Activated CD4-positive, alpha-beta memory T cell treated with anti-CD3 and anti-CD28 coated beads, Interleukin-2, amount 10 ng/mL, durations not matched to agents 7 days and 5 days (primary cell): ENCODE measurements at places on chromosomes 16 and 17.
A peak's percentile ranks its signal among the peaks of the same experiment; 100 is the strongest.

DNA sequence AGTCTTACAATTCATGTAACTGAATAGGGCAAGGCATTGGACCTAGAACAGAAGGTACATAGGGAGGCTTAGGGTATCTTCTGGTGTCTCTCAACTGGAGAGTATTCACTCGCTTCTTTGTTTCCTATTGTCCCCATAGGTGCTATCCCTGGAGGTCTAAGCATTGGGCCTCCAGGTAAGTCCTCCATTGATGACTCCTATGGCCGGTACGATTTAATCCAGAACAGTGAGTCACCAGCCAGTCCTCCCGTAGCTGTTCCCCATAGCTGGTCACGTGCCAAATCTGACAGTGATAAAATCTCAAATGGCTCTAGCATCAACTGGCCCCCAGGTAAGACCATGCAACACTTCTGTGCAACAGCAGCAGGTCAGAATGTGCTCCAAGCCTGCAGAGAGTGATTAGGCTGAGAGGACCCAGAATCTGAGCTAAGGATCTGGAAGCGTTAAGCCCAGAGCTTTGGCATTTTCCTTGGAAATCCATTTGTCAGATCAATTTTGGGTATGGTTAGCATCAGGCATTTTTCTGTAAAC lies 35.7 kb downstream of the TMC6 start:
- H3K27ac ChIP-seq, result no peak overlapping the region
- peaks cover 51% of the 10 kb centered on the region for H3K36me3 ChIP-seq
- no peak overlapping the region for H3K4me3 ChIP-seq
- H3K4me1 ChIP-seq, result no peaks in the 10 kb centered on the region
- no peak for DNase-seq

DNA sequence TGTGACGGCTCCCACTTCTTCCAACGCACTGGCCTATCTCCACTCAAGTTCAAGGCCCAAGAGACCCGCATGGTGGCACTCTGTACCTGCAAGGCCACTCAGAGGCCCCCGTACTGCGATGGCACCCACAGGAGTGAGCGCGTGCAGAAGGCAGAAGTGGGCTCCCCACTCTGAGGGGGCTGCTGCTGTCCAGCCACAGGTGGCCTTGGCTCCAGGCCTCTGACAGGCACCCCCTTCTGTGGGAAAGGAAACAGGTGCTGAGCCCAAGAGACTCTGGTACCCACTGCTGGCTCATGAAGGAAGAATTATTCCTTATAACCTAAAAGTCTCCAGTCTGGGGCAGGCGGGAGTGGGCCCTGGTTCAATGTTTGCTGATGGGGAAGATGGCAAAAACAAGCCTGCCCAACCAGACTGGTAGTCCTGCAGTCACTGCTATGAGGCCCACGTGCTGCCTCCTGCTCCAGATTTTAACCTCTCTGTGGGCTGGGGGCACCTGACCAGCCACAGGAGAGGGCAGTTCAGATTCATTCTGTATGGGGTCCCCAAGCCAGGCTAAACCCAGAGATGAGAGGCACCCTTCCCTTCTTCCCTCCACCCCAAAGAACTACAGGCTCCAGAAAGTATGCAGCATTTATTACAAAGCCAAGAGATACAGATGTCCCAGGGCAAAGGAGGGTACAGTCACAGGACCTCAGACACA lies 3.3 kb downstream of the CISD3 start:
- H3K36me3 ChIP-seq, result peaks cover 24% of the 10 kb centered on the region
- no peaks in the 10 kb centered on the region for H3K27me3 ChIP-seq
- peaks cover 55% of the 10 kb centered on the region for H3K4me1 ChIP-seq
- peak overlapping the region; percentile 11 for H3K4me3 ChIP-seq
- peak overlapping the region; percentile 63 for H3K27ac ChIP-seq

- H3K27ac ChIP-seq, result no peak overlapping the region
- peaks cover 2% of the 10 kb centered on the region for H3K27me3 ChIP-seq
- no peak overlapping the region for H3K4me3 ChIP-seq
Observed at GRCh38 chr17:78644224-78644623, 67.0 kb upstream of the DNAH17 start.

DNA sequence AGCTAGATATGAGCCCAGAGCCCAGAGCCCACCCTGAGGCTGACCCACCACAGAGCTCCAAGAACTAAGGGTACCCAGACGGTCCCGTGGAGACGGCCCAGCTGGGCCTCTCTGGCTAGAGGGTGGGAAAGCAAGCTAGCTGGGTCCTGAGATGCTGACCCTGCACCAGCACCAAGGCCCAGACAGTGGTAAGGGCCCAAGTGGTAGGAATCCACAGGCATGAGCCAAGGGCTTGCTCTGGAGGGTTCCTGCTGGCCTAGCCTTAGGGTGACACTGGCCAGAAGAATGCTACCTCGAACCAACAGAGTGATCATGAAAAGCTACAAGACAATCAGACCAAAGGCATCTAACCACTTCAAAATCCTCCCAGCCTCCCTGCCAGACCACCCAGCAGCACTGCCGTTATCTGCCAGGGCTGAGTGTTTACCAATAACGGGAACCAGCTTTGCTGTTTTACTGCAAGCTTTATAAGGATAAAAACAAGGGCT lies 13.2 kb downstream of the HIC1 start:
- H3K27ac ChIP-seq, result peak overlapping the region; percentile 90
- H3K4me3 ChIP-seq, result no peak overlapping the region
- H3K27me3 ChIP-seq, result no peaks in the 10 kb centered on the region
- H3K4me1 ChIP-seq, result peaks cover 91% of the 10 kb centered on the region
- no peak for DNase-seq

DNA sequence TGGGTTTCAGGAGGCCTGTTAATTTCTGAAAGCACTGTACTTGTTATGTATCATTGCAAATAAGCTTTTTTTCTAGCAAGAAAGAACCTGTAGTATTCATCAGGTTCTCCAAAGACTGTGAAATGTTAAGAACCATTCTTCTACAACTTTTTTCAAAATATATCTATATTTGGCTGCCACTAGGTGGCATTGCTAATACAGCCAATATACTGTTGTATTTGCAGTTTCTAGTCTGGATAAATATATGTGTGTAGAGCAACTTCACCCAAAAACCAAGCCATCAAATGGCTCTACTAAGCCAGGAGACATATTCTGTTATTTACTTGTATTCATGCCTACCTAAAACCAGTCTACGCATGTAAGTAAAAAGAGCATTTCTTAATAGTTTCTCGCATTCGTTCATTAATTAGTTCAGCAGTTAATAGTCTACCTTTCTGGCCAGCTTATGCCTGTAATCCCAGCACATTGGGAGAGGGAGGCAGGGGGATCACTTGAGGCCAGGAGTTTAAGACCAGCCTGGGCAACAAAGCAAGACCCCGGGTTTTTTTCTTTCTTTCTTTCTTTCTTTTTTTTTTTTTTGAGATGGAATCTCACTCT lies 39.5 kb downstream of the VMP1 start:
- H3K36me3 ChIP-seq, result peaks cover 14% of the 10 kb centered on the region
- no peak overlapping the region for H3K27ac ChIP-seq
- no peaks in the 10 kb centered on the region for H3K27me3 ChIP-seq
- H3K4me3 ChIP-seq, result no peak overlapping the region
- no peak for DNase-seq
- peaks cover 26% of the 10 kb centered on the region for H3K4me1 ChIP-seq

- H3K36me3 ChIP-seq, result peaks cover 3% of the 10 kb centered on the region
- no peak for DNase-seq
- peaks cover 5% of the 10 kb centered on the region for H3K27me3 ChIP-seq
- H3K4me3 ChIP-seq, result no peak overlapping the region
- H3K27ac ChIP-seq, result peak overlapping the region; percentile 78
Observed at GRCh38 chr16:25065899-25066298, 45.6 kb upstream of the LCMT1 start.

- no peak for DNase-seq
- H3K27ac ChIP-seq, result no peak overlapping the region
- no peaks in the 10 kb centered on the region for H3K36me3 ChIP-seq
Observed at GRCh38 chr17:32746698-32747097, 130.2 kb downstream of the MYO1D start.

DNA sequence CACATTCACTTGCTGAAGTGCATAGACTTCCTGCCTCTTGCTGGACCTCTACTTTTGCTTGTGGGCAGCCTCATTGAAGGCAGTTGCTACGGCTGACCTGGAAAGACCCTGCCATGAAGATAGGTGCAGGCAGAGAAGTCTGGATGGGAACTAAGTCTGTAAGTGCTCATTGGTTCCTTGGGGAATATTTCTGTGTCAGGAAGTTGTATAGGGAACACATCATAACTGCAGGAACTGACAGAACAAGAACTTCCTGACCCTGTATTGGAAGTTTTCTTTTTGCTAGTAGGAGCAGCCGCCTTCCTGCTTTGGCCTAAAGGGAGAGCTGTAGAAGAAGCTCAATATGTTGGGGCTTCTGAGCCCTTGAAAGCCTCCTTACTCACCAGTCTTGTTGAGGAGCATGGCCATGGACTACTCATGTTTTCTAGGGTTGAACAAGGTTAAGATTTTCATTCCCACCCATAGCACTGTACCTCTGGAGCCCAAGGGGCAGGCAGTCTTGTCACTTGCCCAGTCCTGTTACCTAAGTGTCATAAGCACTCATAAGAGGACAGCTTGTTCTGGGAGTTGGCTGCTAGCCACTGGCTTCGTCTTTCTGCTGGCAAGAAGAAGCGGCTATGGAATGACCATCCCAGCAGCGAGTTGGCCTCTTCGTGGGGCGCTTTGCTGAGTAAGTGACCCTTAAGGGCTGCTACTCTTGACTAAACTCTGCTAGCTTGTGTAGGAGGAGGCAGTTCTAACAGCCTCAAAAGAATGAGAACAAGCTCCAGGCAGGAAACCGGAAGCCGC lies 7.2 kb downstream of the UBFD1 start:
- peaks cover 13% of the 10 kb centered on the region for H3K4me1 ChIP-seq
- H3K36me3 ChIP-seq, result peaks cover 55% of the 10 kb centered on the region
- H3K27me3 ChIP-seq, result no peaks in the 10 kb centered on the region
- no peak for DNase-seq
- no peak overlapping the region for H3K27ac ChIP-seq
- H3K4me3 ChIP-seq, result no peak overlapping the region

DNA sequence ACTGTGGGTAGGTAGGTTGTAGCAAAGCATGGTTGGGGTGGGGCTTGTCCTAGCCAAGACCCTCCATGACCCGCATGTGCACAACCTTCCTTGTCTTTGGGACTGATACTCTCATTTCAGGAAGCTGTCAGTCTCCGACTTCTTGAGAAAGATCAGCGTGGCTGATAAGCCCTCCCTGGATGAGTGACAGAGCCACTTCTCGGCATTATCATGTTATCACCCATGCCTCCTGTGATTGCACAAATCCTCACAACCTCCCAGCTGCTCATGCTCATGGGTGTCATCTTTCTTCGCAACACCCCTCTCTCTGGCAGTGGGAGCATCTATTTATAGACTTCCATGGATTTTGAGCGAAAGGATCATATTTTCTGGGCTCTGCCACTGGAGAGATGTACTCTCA lies 314.2 kb downstream of the FOXL1 start:
- no peaks in the 10 kb centered on the region for H3K4me1 ChIP-seq
- H3K27me3 ChIP-seq, result no peaks in the 10 kb centered on the region
- no peaks in the 10 kb centered on the region for H3K36me3 ChIP-seq
- DNase-seq, result no peak
- H3K27ac ChIP-seq, result no peak overlapping the region

GRCh38 chr17:79971651-79972050 lies 64.0 kb downstream of the TBC1D16 start:
- H3K36me3 ChIP-seq, result no peaks in the 10 kb centered on the region
- H3K4me3 ChIP-seq, result no peak overlapping the region
- no peak overlapping the region for H3K27ac ChIP-seq
- H3K4me1 ChIP-seq, result peaks cover 1% of the 10 kb centered on the region
- no peak for DNase-seq

- H3K27me3 ChIP-seq, result peaks cover 45% of the 10 kb centered on the region
- no peak overlapping the region for H3K27ac ChIP-seq
- no peak overlapping the region for H3K4me3 ChIP-seq
- H3K4me1 ChIP-seq, result peaks cover 22% of the 10 kb centered on the region
Observed at GRCh38 chr17:15256689-15257088, 8.4 kb downstream of the PMP22 start.

GRCh38 chr16:57734308-57734924 lies 1.2 kb upstream of the KATNB1 start:
- peaks cover 24% of the 10 kb centered on the region for H3K36me3 ChIP-seq
- DNase-seq, result no peak
- peaks cover 30% of the 10 kb centered on the region for H3K4me1 ChIP-seq
- H3K27me3 ChIP-seq, result no peaks in the 10 kb centered on the region

GRCh38 chr17:50640686-50641351 lies 6.1 kb downstream of the ABCC3 start:
- no peaks in the 10 kb centered on the region for H3K4me1 ChIP-seq
- H3K4me3 ChIP-seq, result no peak overlapping the region
- no peaks in the 10 kb centered on the region for H3K36me3 ChIP-seq
- DNase-seq, result no peak
- H3K27me3 ChIP-seq, result peaks cover 30% of the 10 kb centered on the region

- peaks cover 2% of the 10 kb centered on the region for H3K4me1 ChIP-seq
- DNase-seq, result no peak
- H3K27me3 ChIP-seq, result no peaks in the 10 kb centered on the region
- no peaks in the 10 kb centered on the region for H3K36me3 ChIP-seq
Observed at GRCh38 chr16:12511308-12511707, 292.4 kb downstream of the CPPED1 start.

DNA sequence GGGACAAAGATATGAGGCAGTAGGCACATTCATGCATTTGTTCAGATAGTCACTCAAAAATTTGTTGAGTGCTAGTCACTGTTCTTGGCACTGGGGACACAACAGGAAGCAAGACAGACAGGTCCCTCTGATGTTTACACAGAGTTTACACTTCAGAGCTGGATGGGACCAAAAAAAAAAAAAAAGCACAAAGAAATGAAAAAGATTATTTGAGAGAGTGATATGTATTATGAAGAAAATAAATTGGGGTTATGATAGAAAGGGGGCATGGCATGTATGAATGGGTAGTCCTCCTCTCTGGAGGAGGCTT lies 3.5 kb upstream of the YPEL2 start:
- no peaks in the 10 kb centered on the region for H3K27me3 ChIP-seq
- no peak overlapping the region for H3K4me3 ChIP-seq
- no peak for DNase-seq

DNA sequence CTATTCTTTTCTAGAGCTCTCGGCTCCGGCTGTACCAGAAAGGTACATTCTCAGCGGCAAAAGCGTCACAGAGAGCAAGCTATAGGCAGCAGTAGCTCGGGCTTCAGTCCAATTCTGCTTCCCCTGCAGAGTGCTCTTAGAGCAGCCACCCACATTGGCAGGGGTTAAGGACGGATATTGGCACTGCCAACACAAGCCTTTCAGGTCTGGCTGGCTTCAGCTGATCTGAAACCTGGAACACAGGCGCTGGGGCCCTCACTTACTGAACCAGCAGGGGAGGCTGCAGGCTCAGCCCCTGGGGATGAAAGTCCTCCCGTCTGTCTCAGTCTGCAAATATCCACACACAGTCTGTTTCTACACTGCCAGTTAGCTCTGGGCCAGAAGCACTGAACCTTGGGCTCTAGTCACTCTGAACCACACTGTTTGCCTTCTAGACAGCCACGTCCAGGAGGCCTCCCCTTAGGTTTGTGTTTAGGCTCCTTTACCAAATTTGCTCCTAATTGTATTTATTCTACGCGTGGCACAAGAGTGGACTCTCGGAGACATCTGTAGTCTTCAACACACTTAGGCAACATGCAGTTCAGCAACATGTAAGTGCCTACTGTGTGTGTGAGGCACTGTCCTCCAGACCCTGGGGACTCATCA lies 40.1 kb downstream of the HIC1 start:
- no peaks in the 10 kb centered on the region for H3K27me3 ChIP-seq
- H3K36me3 ChIP-seq, result peaks cover 8% of the 10 kb centered on the region

- no peak overlapping the region for H3K4me3 ChIP-seq
- DNase-seq, result no peak
- no peaks in the 10 kb centered on the region for H3K27me3 ChIP-seq
- H3K27ac ChIP-seq, result no peak overlapping the region
- no peaks in the 10 kb centered on the region for H3K4me1 ChIP-seq
- peaks cover 78% of the 10 kb centered on the region for H3K36me3 ChIP-seq
Observed at GRCh38 chr17:37571674-37572073, 37.5 kb downstream of the SYNRG start.

GRCh38 chr17:1095090-1095852 lies 84.5 kb downstream of the ABR start:
- peaks cover 48% of the 10 kb centered on the region for H3K4me1 ChIP-seq
- no peaks in the 10 kb centered on the region for H3K27me3 ChIP-seq
- H3K4me3 ChIP-seq, result no peak overlapping the region
- DNase-seq, result no peak
